ENCODE measurements at places on chromosomes 11 and 22. TPM values are rescaled to one million over a fixed set of nuclear protein-coding genes. Genes with fewer than 3 reads are reported as not detected.

DNA sequence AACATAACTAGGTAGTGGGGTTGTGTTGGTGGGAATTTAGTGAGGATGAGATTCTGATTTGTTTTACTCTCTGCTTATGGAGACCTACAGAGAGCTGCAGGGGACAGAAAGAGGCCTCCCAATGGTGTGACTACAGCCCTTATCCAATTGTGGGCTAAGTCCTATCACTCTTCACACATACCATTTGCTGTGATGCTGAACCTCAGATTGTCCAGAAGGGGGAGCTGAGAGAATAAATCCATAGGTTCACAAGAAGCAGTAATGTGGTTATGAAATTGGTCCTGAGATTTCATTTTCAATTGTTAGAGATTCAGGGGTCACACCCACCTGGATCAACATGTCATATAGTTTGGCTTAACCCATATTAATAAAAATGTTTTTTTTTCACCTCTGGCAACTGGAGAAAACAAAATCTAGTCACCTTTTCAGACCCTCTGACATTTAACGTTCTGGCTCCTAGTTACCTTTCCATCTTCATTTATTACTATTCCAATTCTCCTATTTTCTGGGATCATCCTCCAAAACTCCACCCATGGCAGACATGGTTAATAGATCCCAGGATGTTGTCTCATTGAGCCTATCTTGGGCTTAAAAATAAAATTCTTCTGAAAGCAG lies 53.3 kb upstream of the PTPN5 start:
- ATAC-seq, result peak; percentile 42

PKDREJ gene
- total RNA-seq, result not detected

DNA sequence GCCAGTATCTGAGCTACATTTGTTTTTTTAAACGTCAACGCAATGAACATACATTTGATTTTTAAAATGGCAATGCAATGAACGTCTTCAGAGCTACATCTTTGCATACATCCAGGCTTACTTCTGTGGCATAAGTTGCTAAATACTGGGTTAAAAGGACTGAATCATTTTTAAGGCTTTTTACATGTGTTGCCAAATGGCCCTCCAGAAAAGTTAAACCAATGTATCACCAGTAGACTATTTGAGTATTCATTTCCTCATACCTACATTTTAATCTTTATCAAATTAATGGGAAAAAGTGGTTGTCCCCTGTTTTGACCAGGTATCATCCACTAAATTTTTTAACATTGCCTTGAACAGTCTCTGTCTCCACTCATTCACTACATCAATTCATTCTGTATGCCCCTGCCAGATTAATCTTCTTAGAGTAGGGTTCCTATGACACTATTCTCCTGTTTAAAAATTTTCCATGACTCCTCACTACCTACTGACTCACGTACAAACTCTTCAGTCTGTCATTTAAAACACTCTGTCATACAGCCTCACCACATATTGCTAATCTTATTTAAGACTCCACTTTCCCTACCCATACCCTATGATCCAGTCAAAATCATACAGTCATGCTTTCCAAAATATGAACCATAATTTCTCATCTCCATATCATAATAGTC lies 12.4 kb upstream of the PRRG4 start:
- ATAC-seq, result peak; percentile 91

MYEOV gene
- not detected for total RNA-seq

ADORA2A gene
- 25.9 TPM for total RNA-seq

DNA sequence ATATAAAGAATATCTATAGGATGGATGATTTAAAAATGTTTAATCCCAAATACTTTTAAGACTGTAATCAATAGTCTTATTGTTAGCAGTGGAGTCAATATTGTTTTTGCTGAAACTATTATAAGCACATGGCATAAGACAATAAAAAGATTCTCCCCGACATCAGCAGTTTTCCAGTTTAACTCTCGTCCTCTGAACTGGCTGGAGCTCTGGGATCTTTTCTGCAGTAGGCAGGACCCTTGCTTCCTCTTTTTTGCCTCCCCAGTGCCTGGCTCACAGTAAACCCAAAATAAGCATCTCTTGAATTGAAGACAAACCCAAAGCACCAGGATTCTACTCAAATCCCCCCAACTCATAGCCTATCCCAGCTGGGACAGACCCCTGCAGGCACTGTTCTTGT lies 32.9 kb downstream of the KCNJ1 start:
- no peak for ATAC-seq

Measured in activated T-helper 17 cell treated with anti-CD3 and anti-CD28 coated beads, Interleukin-2, amount 50 U/mL, for 72 hours (primary cell).